ENCODE measurements at places on chromosomes 2 and 18.

- no peak for DNase-seq
These were observed 558.7 kb upstream of the LRRTM1 start for GRCh38 chr2:80863147-80863714.

DNA sequence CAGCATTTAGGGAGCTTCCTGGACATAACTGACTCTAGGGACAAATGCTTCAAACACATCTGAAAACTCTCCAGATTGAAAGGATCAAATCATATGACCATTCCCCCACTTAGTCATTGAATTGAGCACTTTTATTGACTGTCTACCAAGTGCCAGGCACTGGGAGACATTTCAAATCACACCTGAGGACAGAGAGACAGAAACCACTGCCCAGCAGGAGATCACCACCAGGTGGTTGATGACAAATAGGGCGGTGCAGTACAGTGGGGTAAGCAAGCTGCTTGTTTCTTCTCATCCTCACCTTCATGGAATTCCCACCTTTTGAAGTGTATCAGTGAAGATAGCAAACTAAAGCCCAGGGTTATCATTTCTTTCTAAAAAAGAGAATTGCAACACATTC lies 19.0 kb upstream of the CXCR4 start:
- no peak for DNase-seq

GRCh38 chr2:64749446-64749845 lies 95.7 kb upstream of the SERTAD2 start:
- no peak for DNase-seq

DNA sequence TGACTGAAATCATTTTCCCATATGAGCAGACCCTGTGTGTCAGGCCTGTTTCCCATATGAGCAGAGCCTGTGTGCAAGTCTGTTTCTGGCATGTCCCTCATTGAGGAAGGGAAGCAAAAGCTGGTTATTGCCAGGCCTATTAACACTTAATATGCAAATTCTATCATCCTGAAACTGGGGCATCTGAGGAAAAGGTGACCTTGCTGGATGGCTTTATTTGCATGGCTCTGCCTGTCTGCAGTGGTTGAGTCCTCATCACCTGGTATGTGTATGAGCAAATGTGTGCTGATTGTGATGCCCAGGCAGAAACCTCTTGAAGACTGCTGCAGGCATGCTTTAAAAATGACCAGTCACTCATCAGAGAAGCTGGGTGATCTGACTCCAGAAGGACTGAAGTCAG lies 31.2 kb downstream of the EIF4E2 start:
- no peak for DNase-seq

GRCh38 chr2:71560638-71561011 lies 107.3 kb downstream of the DYSF start:
- no peak for DNase-seq

GRCh38 chr2:15971831-15972522 lies 31.6 kb downstream of the MYCN start:
- no peak for DNase-seq

DNA sequence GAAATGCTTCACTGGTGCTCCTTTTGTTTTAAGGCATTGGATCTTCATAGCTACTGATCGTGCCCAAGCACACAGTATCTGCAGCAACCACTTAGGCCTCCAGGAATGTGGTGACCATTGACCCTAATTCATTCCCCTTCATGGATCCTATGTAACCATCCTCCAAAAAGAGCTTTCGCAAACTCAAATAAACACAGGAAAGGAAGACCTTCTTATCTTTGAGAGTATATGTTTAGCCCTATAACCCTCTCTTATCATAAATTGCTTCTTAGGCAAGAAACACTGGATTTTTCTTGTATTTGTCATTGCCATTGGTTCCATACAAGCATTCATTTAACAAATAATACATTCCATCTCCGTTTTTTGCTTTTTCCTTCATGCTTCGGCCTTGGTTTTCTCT lies 4.1 kb upstream of the TTR start:
- DNase-seq, result no peak

GRCh38 chr2:68157002-68157401 lies 686 bp upstream of the PNO1 start:
- DNase-seq, result no peak

- peak; percentile 89 for DNase-seq
These were observed 1.1 kb upstream of the DUSP2 start for GRCh38 chr2:96146153-96146880.

GRCh38 chr2:168375195-168375798 lies 80.8 kb upstream of the CERS6 start:
- no peak for DNase-seq

GRCh38 chr2:120287183-120288015 lies 34.7 kb downstream of the RALB start:
- peak; percentile 41 for DNase-seq

DNA sequence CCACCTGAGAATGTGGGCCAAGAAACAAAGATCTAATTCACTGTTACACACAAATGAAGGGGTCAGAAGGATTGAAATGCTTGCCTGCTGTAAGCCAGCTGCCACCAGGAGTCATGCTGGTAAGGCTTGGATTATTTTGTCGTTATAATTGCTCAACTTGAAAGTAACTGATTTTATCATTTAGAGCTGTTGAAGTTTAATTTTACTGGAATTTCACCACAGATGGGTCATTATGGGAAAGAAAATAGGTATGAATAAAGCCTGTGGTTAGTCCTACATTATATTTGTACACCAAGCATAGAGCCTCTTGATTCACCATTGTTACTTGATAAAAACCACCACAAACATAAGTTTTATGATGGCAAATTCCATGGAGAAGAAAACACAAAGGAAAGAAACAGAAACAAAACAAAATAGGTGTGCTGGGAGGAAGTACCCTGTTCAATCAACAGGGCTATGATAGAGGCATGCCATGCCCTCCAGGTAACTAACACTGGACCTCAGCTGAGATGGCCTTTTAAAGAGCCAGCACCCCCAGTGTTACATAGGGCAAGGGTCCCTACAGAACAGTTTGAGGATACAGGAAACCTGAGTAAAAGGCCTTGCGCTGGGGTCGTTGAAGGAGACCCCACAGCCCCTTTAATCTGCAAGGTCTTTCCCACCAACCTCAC lies 3.0 kb downstream of the CLEC4F start:
- DNase-seq, result no peak

- no peak for DNase-seq
These were observed 91.5 kb downstream of the SETBP1 start for GRCh38 chr18:44771956-44772917.

DNA sequence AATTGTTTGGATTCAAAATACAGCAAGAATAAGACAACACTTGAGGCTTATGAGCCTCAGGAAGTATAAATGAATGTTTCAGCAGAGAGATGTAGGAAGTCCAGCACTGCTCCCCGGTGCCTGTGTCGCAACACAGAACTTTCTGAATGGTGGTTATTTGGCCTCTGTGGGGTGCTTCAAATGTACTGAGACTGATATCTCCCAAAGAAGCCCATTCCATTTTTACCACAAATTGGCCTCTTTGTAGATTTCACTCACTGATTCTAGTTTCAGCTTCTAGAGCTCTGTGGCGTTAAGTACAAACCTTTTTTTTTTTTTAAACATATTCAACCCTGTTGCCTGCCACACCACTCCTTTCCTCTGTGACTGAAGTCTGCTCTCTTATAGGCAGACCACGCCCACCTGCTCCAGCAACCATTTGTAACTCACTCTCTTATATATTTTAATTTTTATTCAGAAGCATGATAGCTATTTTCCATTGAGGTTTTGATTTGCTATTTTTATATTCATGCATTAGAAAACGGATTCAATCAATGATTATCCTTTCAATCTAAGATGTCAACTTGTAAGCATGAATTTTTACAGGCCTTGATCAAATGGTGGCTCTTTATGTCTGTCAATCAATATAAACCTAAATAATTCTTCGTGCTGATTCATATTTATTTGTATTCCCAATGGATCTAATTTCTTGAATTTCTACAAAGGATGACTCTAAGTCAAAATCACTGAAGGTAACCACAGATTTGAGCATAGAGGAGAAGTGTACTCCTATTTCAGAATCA lies 277.1 kb upstream of the CCDC68 start:
- no peak for DNase-seq

DNA sequence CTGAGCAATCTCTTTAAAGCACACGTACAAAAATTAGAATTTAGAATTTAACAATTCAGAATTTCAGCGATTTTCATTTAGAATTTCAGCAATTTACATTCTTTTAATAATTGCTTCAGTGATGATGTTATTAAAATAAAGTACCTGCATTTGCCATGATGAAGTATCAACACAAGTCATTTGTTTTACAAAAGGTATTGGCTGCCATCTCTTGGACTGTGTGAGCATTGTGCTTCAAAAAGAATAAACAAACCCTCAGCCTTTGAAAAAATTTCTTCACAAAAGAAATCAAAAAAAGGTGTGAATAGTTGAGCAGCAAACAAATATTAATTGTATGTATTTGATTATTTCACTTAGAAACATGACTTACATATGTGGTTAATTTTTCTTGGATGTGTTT lies 27.1 kb upstream of the ZC3H15 start:
- no peak for DNase-seq

GRCh38 chr2:151841047-151841424 lies 12.8 kb upstream of the ARL5A start:
- DNase-seq, result no peak

GRCh38 chr2:242052421-242052820 lies 182.9 kb downstream of the RTP5 start:
- DNase-seq, result no peak

GRCh38 chr18:32906506-32907310 lies 133.9 kb upstream of the KLHL14 start:
- DNase-seq, result no peak

GRCh38 chr2:29260142-29260772 lies 145.0 kb downstream of the CLIP4 start:
- no peak for DNase-seq

DNA sequence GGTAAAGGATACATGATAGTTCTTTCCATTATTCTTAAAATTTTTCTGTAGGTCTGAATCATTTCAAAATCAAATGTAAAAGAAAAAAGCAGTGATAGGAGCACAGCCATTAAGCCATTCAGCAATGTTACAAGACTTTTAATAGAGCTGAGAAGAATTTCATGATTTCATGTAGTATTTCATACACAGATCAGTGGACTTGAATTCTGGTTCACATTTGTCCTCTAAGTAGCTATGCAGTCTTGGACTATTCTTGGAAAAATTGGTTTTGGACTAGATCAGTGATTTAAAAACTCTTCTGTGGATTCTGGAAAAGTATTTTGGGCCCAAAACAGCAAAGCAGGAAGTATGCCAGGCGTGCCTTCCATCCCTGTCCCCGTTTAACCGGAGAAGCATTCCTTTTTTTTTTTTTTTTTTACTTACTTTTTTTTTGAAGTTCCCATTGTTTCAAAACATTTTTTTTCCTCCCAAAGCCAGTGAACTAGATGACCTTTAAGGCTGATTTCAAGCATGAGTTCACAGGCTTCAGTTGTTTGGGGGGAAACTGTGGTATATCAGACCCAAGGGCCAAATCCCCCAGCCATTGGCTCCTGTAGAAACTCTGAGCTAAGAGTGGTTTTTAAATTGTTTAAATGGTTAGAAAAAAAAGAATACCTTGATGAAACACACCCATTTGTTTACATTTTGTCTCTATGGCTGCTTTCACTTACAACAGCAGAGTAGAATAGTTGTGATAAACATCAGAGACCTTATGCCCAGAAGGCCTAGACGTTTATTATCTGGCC lies 17.5 kb upstream of the POLI start:
- DNase-seq, result no peak

GRCh38 chr18:54260396-54261072 lies 8.8 kb upstream of the POLI start:
- no peak for DNase-seq

- DNase-seq, result no peak
These were observed 213.3 kb downstream of the FAM210A start for GRCh38 chr18:13513021-13513420.

GRCh38 chr18:66558773-66559172 lies 45.1 kb downstream of the CDH19 start:
- DNase-seq, result no peak

DNA sequence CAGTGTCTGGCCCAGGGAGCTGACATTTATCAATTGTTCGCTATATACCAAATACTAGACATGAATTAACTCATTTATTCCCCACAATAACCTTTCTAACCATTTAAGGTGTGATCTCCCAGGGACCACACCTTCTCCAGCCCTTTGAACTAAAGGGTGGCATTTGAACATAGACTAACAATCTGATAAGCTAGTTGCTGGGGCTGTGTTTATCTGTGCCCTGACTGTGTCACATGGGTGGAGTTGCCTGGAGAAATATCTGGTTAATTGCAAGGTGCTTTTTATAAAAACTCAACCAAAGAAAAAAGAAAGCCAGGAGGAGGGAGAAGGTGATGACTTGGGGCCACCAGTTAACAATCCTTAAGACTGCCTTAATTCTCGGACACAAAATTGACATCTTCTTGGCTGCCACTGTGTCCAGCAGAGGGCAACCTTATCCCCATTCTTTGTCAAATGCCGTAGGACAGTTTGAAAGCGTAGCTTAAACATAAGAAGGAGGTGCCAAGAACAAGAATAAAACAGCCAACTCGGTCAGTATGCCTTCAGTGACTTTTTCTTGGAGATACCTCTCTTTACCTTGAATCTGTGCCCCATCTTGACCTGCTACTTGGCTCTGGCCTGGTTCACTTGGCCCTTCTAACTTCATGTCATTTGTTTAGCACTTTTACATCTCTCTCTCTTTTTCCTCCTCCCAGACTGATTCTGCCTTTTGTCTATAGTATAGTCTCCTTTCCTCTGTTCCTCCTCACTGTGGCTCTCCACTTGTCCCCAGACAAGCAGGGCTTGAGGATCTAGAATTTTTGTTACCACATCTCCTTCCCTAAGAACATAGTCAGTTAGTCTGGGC lies 183.4 kb downstream of the MYO3B start:
- peak; percentile 61 for DNase-seq

GRCh38 chr2:101790857-101791256 lies 93.3 kb downstream of the MAP4K4 start:
- no peak for DNase-seq

DNA sequence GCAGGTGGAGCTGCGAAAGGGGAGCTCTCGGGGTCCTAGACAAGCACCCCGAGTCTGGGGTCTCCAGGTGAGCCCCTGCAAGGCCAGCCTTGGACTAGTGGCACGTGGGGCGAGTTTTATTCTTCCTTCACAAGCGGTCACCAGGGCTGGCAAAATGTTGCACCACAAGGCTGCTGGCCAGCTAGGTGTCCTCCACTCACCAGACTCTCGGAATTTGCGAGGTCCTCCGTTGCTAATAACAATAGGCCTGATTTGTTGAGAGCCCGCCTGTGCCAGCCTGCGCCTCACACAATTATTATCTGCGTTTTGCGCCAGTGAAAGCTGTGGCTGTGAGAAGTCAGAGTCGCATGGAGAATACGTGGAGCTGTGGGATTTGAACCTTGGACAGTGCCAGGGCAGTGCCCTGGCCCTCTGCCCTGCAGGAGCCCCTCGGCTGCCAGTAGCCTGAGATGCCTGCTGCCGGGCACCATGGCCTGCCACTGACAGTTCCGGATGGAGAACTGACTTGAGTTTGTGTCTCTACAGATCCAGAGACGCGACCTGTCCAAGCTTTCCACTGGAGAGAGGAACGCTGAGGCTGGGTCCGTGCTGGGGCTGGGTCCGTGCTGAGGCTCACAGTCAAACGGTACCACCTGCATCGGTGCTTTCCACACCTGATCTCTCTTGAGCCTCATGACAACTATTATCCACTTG lies 77.6 kb upstream of the ODC1 start:
- DNase-seq, result no peak

GRCh38 chr2:106189764-106190468 lies 4.2 kb downstream of the UXS1 start:
- DNase-seq, result no peak

- no peak for DNase-seq
These were observed 944.6 kb upstream of the LRRTM1 start for GRCh38 chr2:81249152-81249551.

- no peak for DNase-seq
These were observed 54.9 kb downstream of the TMEFF2 start for GRCh38 chr2:192139813-192140212.

Data from stimulated activated CD4-positive, alpha-beta T cell treated with anti-CD3 and anti-CD28 coated beads, Interleukin-2, amount 100 ng/mL, for 24 hours (primary cell).